ENCODE measurements at places on chromosomes 2 and 18.

DNA sequence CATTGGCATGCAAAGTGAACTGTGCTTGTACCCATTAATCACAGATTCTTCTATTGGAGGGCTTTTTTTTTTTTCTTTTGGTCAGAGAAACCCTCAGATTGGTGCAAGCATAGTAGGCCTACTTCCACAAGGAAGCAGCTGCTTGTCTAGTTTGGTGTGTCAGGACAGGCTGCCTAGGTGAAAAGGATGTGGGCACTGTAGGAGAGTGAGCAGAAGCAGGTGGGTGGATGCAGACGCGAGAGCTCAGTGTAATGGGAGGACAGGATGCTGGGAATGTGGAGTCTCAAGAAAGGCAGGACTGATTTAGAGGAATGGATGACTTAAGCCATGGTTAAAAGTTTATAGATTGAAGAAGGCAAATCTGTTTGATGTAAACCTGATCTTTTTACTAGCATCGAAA, 3.1 kb downstream of the ELP2 start:
- DNase-seq = no peak

DNA sequence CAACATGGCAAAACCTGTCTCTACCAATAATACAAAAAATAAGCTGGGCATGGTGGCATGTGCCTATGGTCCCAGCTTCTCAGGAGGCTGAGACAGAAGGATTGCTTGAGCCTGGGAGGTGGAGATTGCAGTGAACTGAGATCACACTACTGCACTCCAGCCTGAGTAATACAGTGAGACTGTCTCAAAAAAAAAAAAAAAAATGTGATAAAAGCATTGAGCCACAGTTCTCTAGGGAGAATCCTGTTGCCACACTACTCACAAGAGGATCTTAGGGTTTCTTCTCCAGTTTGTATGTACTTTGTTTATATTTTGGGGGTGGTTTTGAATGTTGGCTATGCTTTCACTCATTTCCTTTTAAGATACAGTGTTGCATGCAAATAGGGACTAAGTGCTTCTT, 62.0 kb downstream of the TMEM185B start:
- DNase-seq = no peak

DNA sequence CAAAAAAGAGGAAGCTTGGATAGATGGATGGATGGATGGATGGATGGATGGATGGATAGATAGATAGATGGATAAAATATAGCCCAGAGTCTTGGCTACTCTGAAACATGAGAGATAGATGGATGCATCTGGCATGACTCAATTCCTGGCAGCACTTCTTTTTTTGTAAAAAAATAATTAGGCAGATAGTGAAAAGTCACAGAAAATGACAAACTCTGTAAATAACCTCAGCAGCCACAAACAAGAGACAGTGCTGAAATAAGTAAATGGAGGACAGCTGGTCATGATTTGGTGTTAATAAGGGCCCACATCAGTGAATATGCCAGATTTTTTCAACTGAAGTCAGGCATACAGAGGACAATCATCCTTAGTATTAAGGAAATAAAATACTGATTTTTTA, 585.0 kb upstream of the GCFC2 start:
- no peak for DNase-seq

DNA sequence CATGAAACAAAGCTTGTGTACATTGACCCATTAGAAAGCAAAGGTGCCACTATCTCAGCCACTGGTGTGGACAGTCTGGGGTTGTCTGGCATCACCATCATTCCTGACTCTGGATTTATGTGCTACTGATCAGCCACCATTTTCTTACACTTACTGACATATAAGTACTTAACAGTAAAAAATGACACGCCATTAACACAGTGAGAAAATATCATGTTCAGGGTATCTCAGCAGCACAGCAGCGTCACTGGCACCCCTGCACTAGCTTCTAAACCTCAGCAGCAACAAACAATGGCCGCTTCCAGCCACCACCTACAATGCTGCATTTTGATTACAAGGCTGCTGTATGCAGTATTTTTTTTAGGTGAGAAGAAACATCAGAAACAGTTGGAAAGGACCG, 253.4 kb upstream of the HDAC4 start:
- no peak for DNase-seq

DNA sequence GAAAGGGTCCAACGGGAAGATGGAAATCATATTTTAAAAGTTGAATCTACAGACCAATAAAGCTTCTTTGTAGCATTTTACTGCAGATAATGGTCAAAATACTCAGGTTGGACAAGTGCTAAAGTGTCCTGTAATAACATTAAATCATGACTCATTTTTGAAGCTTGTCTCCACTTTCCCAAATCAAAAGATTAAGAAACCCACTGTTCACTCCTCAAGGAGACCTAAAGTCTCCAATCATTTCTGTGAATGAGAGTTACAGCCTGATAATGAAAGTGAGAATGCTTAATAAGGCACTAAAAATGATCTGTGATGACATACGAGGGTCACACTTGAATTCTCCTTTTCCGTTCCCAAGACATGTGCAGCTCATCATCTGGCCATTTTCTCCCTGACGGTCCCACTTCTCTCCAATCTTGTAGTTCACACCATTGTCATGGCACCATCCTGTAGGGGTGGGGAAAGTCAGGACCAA, 53.4 kb downstream of the ATIC start:
- DNase-seq = no peak

DNA sequence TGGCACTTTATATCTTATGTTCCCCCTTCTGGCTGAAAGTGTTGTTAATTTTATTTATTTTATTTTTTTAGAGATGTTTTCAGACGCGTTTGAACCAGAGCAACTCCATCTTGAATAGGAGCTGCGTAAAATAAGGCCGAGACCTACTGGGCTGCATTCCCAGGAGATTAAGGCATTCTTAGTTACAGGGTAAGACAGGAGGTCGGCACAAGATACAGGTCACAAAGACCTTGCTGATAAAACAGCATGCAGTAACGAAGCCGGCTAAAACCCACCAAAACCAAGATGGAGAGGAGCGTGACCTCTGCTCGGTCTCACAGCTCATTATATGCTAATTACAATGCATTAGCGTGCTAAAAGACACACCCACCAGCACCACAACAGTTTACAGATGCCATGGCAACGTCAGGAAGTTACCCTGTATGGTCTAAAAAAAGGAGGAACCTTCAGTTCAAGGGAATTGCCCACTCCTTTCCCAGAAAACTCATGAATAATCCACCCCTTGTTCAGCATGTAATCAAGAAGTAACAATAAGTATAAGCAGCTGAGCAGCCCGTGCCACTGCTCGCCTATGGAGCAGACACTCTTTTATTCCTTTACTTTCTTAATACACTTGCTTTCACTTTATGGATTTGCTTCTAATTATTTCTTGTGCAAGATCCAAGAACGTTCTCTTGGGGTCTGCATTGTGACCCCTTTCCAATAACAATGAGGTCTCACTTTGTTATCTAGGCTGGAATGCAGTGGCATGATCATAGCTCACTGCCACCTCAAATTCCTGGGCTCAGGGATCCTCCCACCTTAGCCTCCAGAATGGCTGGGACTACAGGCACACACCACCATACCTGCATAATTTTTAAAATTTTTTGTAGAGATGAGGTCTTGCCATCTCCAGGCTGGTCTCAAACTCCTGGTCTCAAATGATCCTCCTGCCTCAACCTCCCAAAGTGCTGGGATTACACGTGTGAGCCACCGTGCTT, 55.9 kb downstream of the CACNB4 start:
- no peak for DNase-seq

- peak; percentile 82 for DNase-seq
Measured at GRCh38 chr18:62524440-62525200, 1.8 kb downstream of the ZCCHC2 start.

DNA sequence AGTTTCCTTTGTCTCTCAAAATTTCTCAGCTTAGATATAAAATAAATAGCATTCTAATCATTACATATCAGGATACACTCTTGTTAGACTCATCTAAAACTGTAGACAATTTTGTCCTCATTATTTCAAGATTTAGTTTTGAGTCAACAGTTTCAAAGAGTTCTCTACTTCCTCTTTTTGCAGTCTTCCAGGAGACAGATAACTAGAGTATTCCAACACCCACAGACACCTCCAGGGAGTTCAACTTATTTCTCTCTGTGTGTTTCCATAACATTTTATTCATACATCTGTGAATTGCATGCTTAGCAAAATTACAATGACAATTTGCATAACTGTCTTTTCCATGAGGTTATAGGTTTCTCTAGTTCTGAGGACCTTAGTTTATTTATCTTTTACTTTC, 166.6 kb upstream of the HNMT start:
- peak; percentile 9 for DNase-seq

DNA sequence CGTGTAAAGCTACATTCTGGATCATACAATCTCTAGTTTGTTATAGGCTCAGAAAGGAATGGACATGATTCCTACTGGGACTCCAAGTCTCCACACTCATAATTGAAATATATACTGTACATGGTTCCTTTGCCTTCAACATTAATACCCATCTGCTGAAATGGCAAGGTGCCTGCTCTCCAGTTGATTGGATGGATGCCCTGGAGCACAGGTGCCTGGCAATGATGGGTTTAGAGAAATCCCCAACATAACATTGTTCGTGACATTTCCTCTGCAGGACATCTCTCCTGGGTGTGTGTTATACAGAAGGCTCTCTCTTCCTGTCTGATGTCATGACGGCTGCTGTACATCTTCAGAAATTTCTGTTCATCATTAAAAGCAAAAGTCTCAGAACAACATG, 449.7 kb upstream of the CWC22 start:
- DNase-seq = no peak

DNA sequence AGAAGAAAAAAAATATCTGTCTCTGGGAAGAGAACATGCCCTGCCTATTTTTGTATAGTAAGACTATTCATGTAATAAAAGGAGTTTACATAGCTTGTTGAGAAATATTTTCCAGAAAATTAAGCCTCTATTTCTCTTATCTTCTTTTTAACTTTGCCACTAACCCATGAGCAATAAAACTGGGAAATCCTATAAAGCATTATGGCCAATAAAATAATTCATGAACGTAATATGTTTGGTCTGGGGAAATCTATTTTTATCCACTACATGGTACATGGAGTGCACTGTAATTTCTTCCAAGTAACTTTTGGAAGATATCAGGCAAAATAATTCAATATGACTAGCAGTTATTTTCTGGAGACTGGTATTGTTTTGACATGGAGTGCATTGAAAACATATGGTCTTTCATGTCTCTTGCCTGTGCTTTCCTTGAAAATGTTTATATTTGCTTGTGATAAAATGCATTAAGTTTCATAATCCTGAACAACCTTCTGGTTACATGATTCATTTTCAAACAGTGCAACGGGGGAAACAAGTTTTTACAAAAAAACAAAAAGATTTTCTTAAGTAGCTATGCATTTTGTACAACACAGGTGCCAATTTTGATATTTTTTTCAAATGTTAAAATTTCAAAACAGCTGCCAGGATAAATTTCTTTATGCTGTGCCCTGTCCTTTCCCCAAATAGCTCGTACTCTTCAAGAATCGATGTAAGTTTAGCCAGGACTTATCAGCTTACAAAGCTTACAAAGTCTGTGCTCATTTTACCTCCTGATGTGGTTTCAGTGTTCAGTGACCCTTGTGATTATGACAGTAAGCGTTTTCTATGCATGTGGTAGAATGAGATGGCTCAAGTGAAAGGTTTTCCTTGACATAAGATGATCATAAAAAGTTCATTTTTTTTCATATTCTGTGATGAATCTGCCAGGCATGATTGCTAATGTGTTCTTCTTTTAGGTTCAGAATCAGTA, 194.5 kb downstream of the UBE2E3 start:
- DNase-seq = no peak

- DNase-seq = no peak
Measured at GRCh38 chr2:236576087-236576486, 6.5 kb downstream of the ACKR3 start.

DNA sequence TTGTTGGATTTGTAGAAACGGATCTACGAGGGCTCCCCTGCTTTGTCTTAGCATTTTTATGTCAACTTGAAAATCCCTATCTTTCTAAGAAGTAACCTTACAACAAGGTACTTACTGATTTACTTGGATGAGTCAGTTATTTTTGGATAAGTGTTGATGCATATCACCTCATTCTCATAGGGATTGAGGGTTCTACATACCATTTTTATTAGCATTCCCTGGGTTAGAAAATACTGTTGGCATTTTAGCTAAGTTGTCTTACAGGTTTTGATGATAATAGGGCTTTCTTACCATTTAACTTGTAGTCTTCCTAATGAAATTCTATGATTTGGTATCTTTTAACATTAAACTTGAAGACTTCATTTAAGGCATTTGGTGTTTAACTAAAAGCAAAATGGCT, 125.2 kb downstream of the UBE2E3 start:
- no peak for DNase-seq

- no peak for DNase-seq
Measured at GRCh38 chr18:49666045-49666775, 104.4 kb downstream of the LIPG start.

- DNase-seq = no peak
Measured at GRCh38 chr2:181264441-181264840, 192.7 kb upstream of the ITGA4 start.

- DNase-seq = no peak
Measured at GRCh38 chr2:201176081-201176481, 6.9 kb upstream of the CASP10 start.

GRCh38 chr2:172098650-172099471, 3.8 kb downstream of the DLX2 start:
- peak; percentile 64 for DNase-seq

GRCh38 chr2:151771599-151772358, 37.5 kb upstream of the NEB start:
- DNase-seq = peak; percentile 75

DNA sequence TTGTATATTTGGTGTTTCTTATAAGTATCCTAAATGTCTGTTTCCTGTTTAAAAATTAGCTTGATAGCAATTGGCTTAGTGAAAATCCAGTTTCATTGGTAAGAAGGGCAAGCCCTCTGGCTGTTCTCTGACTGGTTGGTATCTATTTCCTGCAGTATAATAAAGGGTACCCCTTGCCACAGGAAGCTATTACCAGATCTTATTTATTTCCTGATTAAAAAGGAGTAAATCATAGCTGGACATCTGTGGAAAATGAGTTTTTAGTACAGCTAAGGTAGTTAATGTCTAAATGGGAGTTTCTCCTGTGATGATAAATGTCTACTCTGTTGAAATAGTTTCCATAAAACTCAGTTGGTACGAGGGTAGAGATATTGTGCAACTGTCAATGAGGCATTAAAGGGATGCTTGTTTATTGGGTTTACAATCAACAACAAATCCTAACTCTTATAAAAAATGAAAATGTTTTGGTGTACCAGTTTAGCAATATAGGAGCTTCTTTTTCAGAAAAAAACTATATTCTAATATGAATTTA, 58.7 kb downstream of the FASTKD2 start:
- no peak for DNase-seq

GRCh38 chr18:48949606-48950535, 894 bp downstream of the SMAD7 start:
- DNase-seq = peak; percentile 77

- DNase-seq = no peak
Measured at GRCh38 chr2:56077359-56077915, 106.4 kb upstream of the CCDC85A start.

GRCh38 chr2:191724015-191724414, 46.1 kb downstream of the NABP1 start:
- DNase-seq = no peak

GRCh38 chr2:19900931-19901441, 797 bp downstream of the TTC32 start:
- no peak for DNase-seq

Measured in GM06990 (cell line).